ENCODE measurements at places on chromosomes 7 and 10. TPM values are rescaled to one million over a fixed set of nuclear protein-coding genes. Genes with fewer than 3 reads are reported as not detected.

Gene CCL24
- not detected for total RNA-seq

Gene PTN
- 61.7 TPM for total RNA-seq

Gene METTL2B
- total RNA-seq = 34.2 TPM

Gene INHBA
- 133 TPM for total RNA-seq

Gene LRRC18
- not detected for total RNA-seq

Gene PDE6C
- not detected for total RNA-seq

Gene PITX3
- total RNA-seq = not detected

Gene PALD1
- under 0.01 TPM for total RNA-seq

Gene ATP6V0A4
- 0.18 TPM for total RNA-seq

Gene DYDC2
- total RNA-seq = not detected

Gene NYAP1
- total RNA-seq = 0.28 TPM

Gene ARHGAP22
- total RNA-seq = 35.3 TPM

Gene EIF4EBP2
- total RNA-seq = 20.8 TPM

Gene AKR1C3
- total RNA-seq = 0.18 TPM

Gene VSTM2A
- total RNA-seq = not detected

Gene GBX1
- not detected for total RNA-seq

Gene SLF2
- total RNA-seq = 21.7 TPM

Gene HOXA7
- total RNA-seq = 0.18 TPM

Gene CPN1
- not detected for total RNA-seq

Gene CLDN15
- 0.56 TPM for total RNA-seq

Gene GPR15LG
- not detected for total RNA-seq

Gene NPSR1
- not detected for total RNA-seq

Gene RPEL1
- total RNA-seq = under 0.01 TPM

Gene SEMA3E
- total RNA-seq = 1.1 TPM

Gene OR2A7
- total RNA-seq = not detected

Gene FFAR4
- not detected for total RNA-seq

Gene CDC14C
- under 0.01 TPM for total RNA-seq

Gene MALRD1
- total RNA-seq = 1.1 TPM

Gene SPDYE9
- total RNA-seq = not detected

Gene ACSL5
- total RNA-seq = 1.1 TPM

Gene SLC39A12
- total RNA-seq = not detected

All from IMR-90 (cell line).